ENCODE measurements at places on chromosomes 3 and 15. TPM values are rescaled to one million over a fixed set of nuclear protein-coding genes. Genes with fewer than 3 reads are reported as not detected.
A peak's percentile ranks its signal among the peaks of the same experiment; 100 is the strongest.

GRCh38 chr3:61565569-61565968 lies 4.2 kb downstream of the PTPRG start:
- DNase-seq: no peak

DNA sequence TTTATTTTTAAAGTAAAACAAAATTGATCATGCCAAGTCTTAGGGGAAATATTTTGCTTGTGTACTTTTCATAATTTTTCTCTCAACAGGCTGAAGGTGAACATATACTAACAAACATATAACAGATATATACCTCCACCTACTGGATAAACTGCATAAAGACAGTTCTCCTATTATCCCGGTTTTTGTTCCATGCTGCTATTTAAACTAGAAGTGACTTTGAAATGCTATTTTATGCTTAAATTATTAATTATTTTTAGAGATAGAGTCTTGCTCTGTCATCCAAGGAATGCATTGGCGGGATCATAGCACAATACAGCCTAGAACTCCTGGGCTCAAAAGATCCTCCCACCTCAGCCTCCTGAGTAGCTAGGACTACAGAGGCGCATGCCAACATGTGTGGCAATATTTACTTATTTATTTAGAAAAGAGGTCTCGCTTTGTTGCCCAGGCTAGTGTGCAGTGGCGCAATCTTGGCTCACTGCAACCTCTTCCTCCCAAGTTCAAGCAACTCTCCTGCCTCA lies 49.8 kb downstream of the ST3GAL6 start:
- no peak for DNase-seq

- no peak for DNase-seq
These were observed 120.5 kb downstream of the PDZRN3 start for GRCh38 chr3:73504239-73504638.

DNA sequence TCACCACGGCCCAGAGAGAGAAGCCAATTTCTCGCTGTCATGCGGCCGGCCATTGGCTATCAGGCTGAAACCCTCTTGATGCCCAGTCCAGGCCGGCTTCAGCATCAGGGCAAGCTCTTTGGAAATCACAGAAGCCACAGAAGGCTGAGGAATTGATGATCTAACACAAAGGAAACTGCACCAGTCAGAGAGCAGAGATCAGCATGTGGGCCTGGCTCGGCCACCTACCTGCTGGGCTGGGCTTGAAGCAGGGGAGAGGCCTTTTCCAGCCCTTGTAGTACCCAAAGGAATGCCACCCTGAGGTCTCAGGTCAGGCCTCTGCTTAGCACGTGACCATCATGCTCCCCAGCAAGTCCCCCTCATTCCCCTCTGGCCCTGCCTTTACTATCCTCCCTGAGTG lies 119.1 kb downstream of the TLE3 start:
- no peak for DNase-seq

GRCh38 chr3:54660714-54661132 lies 267.1 kb downstream of the LRTM1 start:
- DNase-seq: peak; percentile 34

DNA sequence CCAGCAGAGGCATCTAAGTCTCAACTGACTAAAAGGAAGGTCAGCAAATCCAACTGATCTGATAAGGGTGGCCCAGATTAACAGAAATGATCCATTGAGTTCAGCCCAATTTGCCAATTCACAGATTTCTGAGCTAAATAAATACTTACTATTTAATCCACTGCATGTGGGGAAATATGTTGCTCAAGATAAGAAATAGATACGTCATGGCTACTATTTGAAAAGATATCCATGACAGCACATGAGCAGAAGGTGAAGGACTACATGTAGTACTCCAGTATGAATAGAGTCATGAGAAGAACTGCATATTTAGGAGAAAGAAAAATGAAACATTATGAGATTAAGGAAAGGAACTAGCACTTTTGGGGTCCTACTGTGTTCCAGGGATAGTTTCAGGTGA lies 332.4 kb downstream of the ARPP21 start:
- no peak for DNase-seq

GRCh38 chr3:87260270-87260669 lies 16.1 kb downstream of the POU1F1 start:
- peak; percentile 20 for DNase-seq

GRCh38 chr3:29410220-29410619 lies 129.3 kb downstream of the RBMS3 start:
- DNase-seq: no peak

CCDC80 gene
- 102 TPM for polyA plus RNA-seq

TM4SF1 gene
- 72.4 TPM for polyA plus RNA-seq

ETV5 gene
- 25.6 TPM for polyA plus RNA-seq

Data from right renal pelvis (tissue), 4 donors.